ENCODE measurements at places on chromosomes 12 and 14.

DNA sequence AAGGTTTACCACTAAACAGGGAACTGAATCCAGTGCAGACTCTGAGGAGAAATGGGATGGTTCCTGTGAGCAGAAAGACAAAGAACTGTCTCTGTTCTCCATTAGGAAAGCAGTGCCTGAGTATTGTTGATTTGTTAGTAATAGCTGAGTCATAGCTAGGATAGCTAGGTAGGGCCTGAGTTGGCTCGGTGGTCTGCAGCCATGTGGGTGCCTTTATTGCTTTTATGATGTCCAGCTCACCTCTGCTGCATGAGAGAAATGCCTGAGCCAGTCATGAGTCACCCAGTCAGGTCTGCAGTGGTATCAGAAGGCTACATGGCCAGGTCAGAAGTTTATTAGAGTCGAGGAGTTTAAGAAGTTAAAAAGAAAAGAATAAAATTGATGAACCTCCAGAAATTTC is 24.2 kb downstream of the TRHDE start:
- DNase-seq = no peak

DNA sequence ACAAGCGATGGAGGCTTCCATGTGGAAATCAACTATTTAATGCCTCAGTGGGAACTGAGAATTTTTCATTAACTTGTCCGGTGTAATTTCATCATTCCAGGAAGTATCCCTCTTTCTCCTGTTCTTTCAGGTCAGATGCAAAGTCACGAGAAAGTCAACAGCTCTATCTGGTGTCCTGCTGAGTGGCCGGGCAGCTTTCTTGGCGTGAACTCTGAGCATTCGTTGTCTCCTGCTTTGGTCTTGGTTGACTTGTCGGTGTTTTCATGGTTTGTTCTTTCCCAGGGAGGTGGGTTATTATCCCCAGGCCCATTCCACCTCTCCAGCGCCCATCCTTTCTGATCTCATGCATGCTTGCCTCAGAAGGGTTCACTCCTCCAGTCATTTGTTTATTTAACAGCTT is 149.1 kb downstream of the GLT1D1 start:
- DNase-seq = no peak

GRCh38 chr14:31937730-31938346 is 139.3 kb upstream of the ARHGAP5 start:
- peak; percentile 37 for DNase-seq

DNA sequence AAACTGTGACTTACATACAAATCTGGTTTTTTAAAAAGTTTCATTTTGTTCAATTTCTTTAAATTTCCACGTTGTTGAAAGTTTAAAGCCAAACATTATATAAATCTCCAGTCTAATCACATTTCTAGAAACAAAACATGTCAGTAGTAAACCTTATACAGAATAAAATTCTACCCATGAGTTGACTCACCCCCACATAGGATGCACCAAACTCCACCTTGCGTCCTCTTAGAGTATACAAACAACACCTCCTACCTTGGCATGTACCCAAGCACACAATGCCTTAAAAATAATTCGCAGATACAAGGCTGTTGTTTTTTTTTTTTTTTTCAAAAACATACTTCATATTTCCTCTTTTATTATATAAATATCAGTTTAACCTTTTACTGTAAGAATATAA is 3.3 kb downstream of the FBXL14 start:
- no peak for DNase-seq

DNA sequence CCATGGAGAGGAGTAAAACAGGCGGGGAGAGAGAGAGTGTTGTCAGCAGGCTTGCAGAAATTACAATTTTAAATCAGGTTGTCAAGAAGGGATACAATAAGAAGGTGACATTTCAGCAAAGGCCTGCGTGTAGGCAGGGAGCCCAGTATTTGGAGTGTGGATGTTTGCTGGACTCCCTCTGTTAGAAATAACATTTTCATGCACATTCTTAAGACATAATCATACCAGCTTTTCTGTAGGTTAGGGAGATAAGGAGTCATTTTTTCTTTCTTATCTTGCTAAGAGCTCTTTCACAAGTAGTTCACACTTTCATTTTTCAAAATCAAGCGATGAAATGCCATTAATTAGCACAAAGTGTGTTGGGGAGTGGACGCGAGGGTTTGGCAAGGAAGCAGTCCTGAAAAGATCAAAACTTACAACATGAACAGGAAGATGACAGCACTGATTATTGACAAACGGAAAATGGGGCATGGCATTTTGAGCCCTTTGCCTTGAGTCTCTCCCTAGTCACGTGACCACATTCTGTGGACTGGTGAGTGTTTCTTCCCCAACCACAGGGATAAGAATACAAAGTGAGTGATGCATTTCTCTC is 160.2 kb downstream of the DAD1 start:
- no peak for DNase-seq

- DNase-seq = no peak
Measured at GRCh38 chr12:98999559-98999958, 354.5 kb downstream of the APAF1 start.

DNA sequence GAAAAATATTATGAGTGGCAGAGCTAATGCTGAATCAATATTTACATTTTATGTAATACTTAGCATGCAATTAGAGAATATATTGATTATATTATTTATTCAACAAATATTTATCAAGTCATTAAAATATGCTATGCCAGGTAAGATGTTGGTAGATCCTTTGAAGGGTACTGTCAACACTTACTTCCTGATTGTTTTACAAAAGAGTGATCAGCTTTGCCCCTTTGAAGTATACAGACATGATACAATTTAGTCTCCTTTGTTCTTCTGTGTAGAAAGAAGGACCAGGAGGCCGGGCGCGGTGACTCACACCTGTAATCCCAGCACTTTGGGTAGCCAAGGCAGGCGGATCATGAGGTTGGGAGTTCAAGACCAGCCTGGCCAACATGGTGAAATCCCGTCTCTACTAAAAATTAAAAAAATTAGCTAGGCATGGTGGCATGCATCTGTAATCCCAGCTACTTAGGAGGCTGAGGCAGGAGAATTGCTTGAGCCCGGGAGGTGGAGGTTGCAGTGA is 73.9 kb upstream of the IFNG-AS1 start:
- no peak for DNase-seq

DNA sequence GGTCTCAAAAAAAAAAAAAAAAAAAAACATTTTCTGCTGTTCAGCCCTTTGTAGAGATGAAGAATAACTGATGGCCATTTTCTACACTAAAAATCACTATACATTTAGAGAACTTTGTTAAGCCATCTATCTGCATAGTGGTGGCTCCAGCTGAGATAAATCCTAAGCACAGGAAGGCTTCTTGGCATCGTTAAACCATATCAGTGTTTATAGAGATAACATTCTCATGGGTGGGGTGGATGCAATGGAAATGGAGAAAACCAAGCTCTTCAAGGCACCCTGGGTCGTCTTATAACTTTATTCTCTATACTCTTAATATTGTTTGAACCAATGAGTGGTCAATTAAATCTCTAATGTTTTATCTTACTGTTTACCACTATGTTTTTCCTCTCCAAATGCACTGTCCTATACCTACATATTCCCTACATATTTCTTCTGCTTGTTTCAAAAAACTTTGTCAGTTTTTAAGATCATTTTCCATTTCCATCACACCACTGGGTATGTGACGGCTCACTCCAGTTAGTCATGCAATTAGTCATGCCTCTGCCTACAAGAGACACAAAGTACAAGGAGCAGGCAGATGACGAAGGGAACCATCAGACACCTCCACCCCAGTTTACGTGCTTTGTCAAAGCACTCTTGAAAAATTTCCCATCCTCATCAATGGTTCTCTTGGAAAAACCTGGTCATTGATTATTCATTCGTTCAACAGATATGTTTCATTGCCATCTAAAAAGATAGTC is 119.3 kb upstream of the OVCH1 start:
- DNase-seq = no peak

DNA sequence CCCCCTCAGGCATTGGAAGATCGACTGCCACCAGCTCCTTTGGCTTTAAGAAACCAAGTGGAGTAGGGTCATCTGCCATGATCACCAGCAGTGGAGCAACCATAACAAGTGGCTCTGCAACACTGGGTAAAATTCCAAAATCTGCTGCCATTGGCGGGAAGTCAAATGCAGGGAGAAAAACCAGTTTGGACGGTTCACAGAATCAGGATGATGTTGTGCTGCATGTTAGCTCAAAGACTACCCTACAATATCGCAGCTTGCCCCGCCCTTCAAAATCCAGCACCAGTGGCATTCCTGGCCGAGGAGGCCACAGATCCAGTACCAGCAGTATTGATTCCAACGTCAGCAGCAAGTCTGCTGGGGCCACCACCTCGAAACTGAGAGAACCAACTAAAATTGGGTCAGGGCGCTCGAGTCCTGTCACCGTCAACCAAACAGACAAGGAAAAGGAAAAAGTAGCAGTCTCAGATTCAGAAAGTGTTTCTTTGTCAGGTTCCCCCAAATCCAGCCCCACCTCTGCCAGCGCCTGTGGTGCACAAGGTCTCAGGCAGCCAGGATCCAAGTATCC is 288.7 kb downstream of the NAV3 start:
- DNase-seq = no peak

DNA sequence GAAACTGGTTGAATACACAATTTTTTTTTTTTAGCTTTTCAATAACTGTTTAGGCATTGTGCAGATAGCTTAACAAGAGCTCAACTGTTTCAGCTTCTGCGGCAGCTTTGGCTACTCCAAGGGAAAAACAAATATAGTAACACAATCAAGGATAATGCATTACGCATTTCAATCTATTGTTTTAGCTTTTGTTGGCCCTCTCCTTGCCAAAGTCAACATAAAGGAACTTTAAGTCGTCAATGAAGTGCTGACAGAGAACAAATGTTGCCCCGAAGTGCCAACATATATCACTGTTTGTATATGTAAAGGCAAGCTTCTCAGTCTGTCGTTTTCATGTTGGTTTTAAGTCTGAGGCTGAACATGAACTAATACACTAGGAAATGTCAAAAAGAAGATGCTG is 1087.4 kb upstream of the FLRT2 start:
- DNase-seq = no peak

DNA sequence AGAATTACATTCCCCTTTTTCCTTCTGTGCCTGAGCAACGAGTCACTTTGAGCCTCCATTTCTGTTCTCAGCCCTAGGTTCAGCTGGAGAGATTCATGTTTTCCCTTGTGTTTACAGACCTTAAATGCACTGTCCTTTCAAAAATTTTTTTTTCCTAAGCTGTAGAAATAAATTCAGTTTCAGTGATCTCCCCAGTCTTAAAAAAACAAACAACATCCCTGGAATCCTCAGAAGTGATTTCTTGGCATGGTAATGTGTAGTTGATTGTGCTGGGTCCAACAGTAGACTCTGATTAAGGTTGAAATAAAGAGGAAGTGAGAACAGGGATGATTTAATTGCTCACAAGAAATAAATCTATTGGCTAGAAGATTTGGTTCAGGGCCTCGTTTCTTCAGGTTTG is 89.3 kb downstream of the NTN4 start:
- no peak for DNase-seq
